Activated T-cell treated with anti-CD3 and anti-CD28 coated beads, Interleukin-2, amount 50 U/mL, for 48 hours (primary cell): ENCODE measurements at places on chromosomes 2 and 18.

DNA sequence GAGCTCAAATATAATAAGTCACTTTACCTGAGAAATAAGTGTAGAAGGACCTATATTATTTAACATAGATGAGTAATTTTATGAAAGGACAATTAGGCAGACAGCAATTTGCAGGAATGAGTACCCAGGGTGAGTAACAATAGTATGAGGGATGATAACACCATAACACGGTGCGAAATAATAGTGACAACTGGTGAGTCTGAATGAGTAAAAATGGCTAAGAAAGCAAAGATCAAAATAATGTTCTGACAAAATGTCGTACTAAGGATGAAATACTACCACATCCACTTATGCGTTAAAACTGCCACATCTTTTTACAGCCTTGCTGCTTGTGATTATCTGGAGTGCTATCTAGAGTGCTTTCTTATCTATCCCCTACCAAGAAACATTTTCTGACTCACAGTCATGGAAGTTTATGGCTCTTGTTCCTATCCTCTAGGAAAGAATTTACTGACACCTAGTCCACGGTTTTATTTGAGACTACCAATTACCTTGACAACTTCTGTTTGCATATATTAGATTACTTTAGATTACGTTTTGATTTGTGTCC, 929.7 kb downstream of the LRP1B start:
- no peak for DNase-seq

- DNase-seq = no peak
Measured at GRCh38 chr2:65349863-65350262, 82.5 kb downstream of the SPRED2 start.

- DNase-seq = no peak
Measured at GRCh38 chr2:11833601-11834000, 87.2 kb downstream of the LPIN1 start.

- no peak for DNase-seq
Measured at GRCh38 chr18:48197819-48198218, 211.4 kb downstream of the ZBTB7C start.

DNA sequence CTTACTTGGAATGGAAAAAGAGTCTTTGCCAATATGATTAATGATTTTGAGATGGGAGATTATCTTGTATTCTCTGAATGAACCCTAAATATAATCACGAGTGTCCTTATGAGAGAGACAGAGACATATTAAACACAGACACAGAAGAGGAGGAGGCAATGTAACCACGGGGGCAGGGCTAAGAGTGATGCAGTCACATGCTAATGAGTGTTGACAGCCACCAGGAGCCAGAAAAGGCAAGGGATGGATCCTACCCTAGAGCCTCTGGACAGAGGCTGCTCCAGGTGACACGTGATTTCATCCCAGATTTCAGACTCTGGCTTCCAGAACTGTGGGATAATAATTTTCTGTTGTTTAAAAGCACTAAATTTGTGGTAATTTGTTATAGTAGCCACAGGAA, 679.6 kb downstream of the MBD2 start:
- DNase-seq = no peak

- DNase-seq = peak; percentile 31
Measured at GRCh38 chr2:164737612-164738081, 104.0 kb downstream of the COBLL1 start.

DNA sequence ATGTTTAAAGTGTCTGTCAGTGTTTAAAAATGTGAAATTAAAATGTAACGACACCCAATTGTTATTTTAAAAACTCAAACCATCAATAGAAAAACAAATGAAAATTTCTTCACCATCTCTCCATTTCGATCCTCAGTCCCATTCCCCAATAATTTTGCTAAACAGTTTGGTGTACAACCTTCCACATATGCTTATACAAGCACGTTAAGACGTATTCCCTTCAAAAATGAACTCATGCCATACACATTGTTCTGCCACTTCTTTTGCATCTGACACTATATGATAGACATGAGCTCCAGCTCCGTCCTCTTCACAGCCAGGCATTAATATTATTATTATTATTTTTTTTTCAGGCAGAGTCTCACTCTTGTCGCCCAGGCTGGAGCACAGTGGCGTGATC, 14.1 kb upstream of the MYCN start:
- DNase-seq = no peak

GRCh38 chr18:48859311-48860268, 91.2 kb downstream of the SMAD7 start:
- no peak for DNase-seq

DNA sequence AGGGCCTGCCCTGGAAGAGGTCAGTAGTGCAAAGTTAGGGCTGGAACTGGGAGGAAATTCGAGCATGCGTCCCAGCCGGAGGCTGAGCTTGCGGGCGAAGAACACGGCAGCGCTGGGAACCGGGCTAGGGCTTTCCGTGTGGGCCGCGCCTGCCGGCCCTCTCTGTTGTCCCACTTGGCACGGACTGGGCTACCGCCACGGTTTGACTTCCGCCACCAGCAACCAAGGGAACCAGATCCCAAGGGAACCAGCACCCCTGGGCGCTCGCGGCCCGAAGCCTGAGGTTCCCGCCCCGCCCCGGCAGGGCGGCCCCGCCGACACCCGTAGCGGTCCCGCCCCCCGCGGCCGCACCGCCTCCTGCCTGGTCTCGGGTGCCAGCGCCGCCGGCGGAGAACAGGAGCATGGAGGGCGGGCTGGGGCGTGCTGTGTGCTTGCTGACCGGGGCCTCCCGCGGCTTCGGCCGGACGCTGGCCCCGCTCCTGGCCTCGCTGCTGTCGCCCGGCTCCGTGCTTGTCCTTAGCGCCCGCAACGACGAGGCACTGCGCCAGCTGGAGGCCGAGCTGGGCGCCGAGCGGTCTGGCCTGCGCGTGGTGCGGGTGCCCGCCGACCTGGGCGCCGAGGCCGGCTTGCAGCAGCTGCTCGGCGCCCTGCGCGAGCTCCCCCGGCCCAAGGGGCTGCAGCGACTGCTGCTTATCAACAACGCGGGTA, at the start of gene SPR:
SPR (plus strand) TSS at position 377 of the 708 bp plus-strand sequence; CDS start at position 402, 25 bp downstream.
- DNase-seq = peak; percentile 83

DNA sequence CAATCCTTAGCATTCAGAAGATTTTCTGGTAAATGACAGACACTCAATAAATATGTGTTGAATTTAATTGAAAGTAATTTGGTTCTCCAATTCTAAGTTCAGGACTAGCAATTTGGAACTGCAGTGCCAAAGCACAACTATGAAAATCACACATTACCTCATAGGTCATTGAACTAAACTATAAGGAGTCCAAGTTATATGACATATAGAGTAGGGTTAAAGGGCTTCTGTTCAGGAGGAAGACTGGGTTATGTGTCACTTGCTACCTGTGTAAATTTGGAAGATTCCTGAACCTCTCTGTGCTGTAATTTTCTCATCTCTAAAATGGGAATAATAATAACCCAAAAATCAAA, 27.8 kb upstream of the COBLL1 start:
- DNase-seq = no peak

DNA sequence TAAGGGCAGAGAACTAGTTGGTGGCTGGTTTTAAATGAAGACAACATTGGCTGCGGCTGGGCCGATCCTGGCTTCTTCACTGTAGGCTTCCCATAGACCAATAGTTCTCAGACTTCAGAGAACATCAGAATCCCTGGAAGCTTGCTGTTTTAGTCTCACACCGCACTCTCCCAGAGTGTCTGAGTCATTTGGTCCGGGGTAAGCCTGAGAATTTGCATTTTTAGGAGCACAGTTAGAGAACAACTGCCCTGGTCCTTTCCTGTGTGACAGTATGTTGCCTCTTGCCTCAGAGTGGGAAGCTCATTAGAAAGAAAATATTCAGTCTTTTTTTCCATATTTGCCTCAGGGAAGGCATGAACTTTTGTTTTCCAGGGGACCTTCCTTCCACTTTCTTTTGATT, 137.1 kb upstream of the GAREM1 start:
- DNase-seq = no peak

DNA sequence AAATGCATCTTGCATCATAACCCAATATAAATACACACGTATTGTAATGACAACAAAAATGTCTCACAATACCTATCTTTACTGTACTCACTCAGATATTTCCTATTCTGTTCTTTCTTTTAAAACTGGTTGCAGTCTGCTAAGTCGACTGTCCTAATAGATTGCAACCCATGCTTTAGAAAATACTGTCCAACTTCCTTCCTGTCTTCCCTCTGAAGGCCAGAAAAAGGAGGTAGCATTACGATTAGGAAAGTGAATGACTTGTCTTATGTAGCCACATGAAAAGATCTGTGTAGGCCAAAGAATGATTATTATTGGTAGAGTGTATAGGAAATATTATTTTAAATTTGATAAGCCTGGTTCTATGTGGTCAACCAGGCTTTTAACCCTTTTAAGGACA, 134.1 kb downstream of the FAM210A start:
- DNase-seq = no peak

DNA sequence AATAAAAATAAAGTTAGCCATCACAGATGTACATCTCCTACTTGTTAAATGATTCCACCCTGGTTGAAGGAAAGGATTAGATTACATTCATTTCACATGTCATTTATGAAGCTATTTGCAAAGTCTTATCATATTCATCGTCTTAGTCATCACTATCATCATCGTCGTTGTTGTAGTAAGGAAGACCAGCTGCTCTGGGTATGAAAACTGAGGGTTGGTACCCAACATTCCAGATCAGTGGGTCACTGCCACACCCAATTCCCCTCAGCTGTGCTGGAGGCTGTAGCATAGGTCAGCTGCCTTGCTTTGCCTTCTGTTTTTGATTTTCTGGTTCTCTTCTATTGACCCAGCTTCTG, 20.9 kb upstream of the CCBE1 start:
- DNase-seq = no peak

- no peak for DNase-seq
Measured at GRCh38 chr18:3440341-3440740, 9.6 kb upstream of the TGIF1 start.

DNA sequence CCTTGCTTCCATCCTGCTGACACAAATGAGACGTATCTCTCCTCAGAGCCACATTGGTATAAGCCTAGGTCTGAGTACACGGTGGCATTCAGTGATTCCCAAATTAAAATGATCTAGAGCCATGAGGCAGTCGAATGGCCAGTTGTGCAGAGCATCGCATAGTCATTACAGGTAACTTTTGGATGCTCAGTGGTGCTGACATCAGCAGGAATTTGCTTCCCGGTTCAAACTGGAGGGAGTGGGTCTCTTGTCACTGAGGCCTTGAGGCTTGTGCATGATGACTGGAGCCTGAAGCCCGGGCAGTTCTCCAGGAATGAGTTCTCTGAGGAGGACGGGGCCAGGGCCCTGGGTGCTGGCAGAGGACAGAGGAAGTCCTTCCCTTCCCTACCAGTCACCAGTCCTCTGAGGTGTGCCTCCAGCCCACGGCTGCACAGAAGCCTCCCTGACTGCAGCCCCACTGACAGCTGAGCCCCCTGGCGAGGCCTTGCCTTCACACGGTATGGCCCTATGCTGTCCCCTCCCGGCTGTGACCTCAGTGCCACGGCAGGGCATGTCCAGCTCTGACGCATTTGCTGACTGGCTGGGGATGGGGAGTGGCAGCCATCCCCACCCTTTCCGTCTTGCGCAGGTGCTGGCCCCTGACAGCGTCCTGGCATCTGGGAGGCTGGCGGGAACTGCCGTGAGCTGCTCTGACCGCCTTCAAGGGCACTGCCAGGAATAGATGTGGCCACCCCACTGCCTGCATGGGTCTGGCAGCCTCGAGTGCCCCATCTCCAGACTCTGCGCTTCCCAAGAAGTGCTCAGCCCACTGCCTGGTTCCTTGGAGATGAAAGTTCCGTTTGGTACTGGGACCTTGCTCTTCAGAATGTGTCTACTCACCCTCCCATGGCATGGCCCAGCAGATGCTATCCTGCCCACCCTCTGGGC, 117.4 kb downstream of the CELF4 start:
- no peak for DNase-seq

GRCh38 chr2:31246184-31246852, 12.4 kb downstream of the EHD3 start:
- no peak for DNase-seq

DNA sequence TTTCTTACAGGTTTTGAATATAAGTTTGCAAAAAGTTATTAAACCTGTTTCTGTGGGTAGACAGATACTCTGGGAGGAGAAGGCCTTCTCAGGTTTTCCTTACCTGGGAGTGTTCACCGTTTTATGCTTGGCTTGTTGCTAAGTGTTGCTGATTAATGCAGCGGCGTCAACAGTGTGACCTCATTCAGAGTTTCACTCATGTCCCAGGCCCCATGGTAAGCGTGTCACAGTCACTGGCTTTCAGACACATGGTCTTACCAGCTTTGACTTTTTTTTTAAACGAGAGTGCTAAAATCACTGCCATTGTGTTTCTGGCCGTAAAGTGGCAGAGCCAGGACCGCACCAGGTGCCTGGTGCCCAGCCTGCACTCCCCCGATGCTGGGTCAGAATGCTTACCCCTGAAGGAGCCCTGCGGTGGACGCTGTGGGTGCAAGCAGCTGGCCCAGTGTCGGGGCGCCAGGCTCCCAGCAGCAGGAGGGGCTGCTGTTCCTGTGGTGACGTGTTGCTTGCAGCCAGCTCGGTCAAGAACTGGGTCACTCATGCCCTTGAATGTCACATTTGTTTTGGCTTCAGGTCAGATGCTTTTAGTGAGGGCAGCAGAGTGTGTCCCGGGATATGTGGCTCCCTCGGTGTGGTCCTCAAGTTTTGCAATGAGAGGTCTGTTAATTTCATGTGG, 3.5 kb downstream of the CAPN10 start:
- no peak for DNase-seq
